ENCODE measurements at places on chromosomes 4 and X. TPM values are rescaled to one million over a fixed set of nuclear protein-coding genes. Genes with fewer than 3 reads are reported as not detected.

GRCh38 chr4:102533904-102534303, 32.7 kb downstream of the NFKB1 start:
- no peak for DNase-seq

DNA sequence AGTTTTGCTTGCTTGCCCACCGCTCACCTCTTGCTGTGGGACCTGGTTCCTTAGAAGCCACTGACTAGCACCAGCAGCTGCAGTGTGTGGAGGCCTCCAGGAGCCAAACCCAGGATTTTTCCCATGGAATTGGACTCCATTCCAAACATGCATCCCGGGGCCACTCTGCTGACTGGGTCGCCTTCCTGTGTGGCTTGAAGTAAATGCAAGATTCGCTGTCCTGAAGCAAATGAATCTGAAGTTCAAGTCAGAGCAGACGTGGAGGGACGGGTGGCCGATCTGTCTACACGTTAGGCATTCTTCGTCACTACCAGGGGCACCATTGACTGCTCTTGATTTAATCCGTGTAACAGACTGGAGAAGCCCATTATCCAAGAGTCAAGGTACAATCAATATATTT, 109.0 kb downstream of the SHOX start:
- no peak for DNase-seq

DNA sequence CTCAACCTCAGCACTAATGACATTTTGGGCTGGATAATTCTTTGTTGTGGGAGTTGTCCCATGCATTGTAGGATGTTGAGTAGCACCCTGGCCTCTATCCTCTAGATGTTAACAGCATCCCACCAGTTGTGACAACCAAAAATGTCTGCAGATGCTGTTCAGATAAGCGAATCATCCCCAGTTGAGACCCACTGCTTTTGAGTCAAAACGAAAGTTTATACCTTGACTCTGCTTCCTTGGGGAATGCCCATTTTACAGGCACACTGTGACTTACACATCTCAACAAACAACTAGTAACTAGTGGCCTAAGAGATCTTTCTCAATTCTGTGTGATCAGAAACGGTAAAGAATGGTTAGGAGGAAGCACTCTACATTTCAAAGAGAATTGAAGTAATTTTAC, 37.0 kb downstream of the SEPSECS start:
- no peak for DNase-seq

- DNase-seq: no peak
Observed at GRCh38 chr4:164512124-164512523, 241.8 kb upstream of the SMIM31 start.

GRCh38 chr4:162841753-162842152, 324.9 kb downstream of the NAF1 start:
- no peak for DNase-seq

- DNase-seq: no peak
Observed at GRCh38 chrX:24151513-24151912, 2.0 kb downstream of the ZFX start.

PAGE2B gene
- 0.99 TPM for total RNA-seq

MCTS1 gene
- total RNA-seq: 10.9 TPM

MAGEA2 gene
- total RNA-seq: not detected

SLC49A3 gene
- total RNA-seq: 0.22 TPM

DUX4 gene
- total RNA-seq: not detected

CLOCK gene
- total RNA-seq: 5.6 TPM

All from CD4-positive, alpha-beta T cell (primary cell).